ENCODE measurements at places on chromosomes 5 and 9. TPM values are rescaled to one million over a fixed set of nuclear protein-coding genes. Genes with fewer than 3 reads are reported as not detected.

The FAM221B gene
- not detected for total RNA-seq

The ARHGEF28 gene
- total RNA-seq, result 66.0 TPM

The TMOD1 gene
- 33.5 TPM for total RNA-seq

The C5orf34 gene
- 2.2 TPM for total RNA-seq

The PCA3 gene
- under 0.01 TPM for total RNA-seq

The AKNA gene
- 42.2 TPM for total RNA-seq

The PCDHGA2 gene
- total RNA-seq, result 12.6 TPM

Data from tibial nerve (tissue), 4 donors.